ENCODE measurements at places on chromosomes 1 and 21.
A peak's percentile ranks its signal among the peaks of the same experiment; 100 is the strongest.

- DNase-seq, result no peak
Observed at GRCh38 chr1:102840741-102841140, 267.6 kb downstream of the COL11A1 start.

- no peak for DNase-seq
Observed at GRCh38 chr1:80846966-80847365, 953.8 kb upstream of the ADGRL2 start.

GRCh38 chr21:36499578-36500471, 19.9 kb upstream of the CLDN14 start:
- no peak for DNase-seq

DNA sequence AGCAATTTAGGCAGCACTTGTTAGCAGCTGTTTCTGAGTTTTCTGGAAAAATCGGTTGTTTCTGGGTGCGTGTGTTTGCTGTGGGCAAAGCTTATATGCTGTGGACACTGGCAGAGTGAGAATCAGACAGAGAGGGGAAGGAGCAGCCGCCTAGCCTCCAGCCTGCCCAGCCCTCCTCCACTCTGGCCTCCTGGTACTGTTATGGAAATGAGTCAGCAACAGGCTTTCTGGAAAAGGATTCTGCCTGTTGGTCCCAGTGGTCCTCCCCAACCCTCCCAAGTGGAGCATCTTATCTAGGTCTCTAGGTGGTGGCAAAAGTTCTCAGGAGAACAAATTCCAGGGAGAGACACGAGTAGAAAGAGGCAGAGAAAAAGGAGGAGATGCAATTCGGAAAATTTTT, 42.2 kb upstream of the GOLT1A start:
- DNase-seq, result no peak

DNA sequence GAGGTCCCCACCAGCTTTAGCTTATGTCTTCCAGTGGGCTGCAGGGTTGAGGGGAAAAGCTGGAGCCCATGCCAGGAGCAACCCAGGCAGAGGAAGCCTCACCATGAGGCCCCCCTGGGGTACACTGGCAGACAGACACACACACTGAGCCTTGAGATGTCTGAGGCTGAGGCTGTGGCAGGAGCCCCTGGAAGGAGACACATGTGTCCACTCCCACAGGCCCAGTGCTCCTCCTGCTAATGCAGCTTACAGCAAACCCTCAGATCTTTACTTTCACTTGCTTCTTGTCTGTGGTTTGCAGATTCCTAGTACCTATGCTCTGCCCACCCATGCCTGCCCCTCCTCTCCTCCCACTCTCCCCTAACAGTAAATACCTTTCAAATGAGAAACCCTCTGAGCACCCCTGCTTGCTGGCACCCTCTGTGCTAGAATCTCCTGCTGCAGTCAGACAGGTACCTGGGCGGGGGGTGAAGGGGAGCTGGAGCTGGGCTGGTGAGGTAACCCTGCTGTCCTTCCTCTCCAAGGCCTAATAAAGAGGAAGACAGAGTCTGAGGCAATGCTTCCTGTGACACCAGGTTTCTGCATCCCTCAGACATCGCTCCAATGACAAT, 63.4 kb upstream of the NEK2 start:
- peak; percentile 23 for DNase-seq

GRCh38 chr1:166627558-166627957, 211.7 kb upstream of the POGK start:
- no peak for DNase-seq

DNA sequence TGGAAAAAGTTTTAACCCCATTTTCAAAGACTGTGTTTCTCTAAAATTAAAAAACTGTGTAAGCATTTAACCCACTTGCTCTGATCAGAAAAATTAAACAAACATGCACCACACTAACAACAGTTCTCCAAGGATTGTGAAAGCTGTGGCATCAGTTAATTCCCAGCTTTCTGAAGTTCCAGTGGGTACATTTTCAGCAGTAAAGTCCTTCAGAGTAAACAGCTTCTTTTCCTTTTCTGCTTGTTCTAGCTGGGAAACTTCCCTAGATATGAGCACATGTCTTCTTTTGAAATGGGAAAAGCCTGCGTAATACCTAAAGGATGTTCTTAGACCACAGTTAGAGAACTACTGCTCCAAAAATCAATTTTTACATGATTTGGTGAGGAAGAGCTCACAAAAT, 11.1 kb downstream of the PRRX1 start:
- no peak for DNase-seq

GRCh38 chr1:59151387-59151761, 145.5 kb upstream of the FGGY start:
- DNase-seq, result no peak

- no peak for DNase-seq
Observed at GRCh38 chr1:57262472-57262871, 161.4 kb downstream of the DAB1 start.

- DNase-seq, result no peak
Observed at GRCh38 chr1:155938220-155938627, 3.2 kb upstream of the RXFP4 start.

GRCh38 chr1:173405834-173406233, 71.3 kb upstream of the PRDX6 start:
- no peak for DNase-seq

DNA sequence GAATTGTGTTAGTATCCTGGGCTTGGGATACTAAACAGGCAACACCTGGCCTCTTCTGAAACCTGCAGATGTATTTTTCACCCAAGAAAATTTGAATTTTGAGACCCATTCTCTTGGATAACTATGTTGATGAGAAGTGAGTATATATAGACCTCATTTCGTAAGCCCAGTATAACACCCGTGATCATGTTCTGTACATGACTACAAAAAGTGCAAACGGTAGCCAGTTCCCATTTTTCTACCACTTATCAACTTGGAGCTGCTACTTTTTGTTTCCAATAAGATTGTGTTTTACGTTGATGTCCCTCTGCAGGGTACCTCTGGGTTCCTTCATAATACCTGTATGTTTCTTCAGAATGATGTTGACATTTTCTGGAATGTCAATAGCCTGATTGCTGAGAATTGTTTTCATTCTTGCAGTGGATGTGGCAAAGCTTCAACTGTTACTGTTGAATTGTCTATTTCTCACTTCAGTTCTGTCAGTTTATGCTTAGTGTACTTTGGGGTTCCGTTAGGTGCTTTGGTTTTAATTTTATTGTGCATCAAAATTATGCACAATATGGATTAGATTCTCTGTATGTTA, 48.1 kb downstream of the ZFYVE9 start:
- DNase-seq, result no peak

DNA sequence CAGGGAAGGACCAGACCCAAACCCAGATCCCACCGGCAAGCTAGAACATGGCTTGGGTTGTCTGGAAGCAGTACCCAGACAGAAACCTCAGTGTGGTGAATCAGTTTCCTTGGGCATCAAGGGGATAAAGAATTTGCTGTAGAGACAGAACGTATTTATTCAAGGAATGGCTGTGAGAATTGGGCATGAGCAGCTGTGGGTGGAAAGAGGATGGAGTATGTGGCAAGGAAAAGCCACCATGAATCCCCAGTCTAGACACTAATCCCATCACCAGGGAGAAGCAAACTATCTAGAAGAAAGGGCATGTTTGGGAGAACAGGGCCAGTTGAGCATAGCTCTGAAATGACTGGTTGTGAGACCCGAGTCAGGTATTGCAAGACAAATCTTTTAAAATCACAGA, 109.2 kb downstream of the TOMM20 start:
- no peak for DNase-seq

GRCh38 chr1:90134175-90134955, 139.5 kb downstream of the ZNF326 start:
- no peak for DNase-seq

GRCh38 chr1:42146626-42147320, 6.4 kb upstream of the GUCA2B start:
- peak; percentile 72 for DNase-seq

DNA sequence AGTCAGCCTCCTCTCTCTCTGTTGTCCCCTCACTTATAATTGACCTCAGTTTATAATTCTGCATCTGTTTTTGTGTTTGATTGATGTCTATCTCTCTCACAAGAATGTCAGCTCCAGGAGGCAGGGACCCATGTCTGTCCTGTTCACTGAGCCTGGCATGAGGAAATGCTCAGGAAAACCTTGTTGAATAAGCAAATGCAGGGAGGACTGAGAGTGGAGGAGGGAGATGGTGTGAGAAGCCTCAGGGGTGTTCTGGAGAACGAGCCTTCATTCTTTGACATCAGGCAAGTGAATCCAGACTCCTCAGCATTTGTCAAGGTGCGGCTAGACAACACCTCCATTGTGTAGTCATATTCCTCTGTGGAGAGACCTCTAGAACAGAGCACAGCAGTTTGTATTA, 45.5 kb downstream of the MAN1C1 start:
- no peak for DNase-seq

DNA sequence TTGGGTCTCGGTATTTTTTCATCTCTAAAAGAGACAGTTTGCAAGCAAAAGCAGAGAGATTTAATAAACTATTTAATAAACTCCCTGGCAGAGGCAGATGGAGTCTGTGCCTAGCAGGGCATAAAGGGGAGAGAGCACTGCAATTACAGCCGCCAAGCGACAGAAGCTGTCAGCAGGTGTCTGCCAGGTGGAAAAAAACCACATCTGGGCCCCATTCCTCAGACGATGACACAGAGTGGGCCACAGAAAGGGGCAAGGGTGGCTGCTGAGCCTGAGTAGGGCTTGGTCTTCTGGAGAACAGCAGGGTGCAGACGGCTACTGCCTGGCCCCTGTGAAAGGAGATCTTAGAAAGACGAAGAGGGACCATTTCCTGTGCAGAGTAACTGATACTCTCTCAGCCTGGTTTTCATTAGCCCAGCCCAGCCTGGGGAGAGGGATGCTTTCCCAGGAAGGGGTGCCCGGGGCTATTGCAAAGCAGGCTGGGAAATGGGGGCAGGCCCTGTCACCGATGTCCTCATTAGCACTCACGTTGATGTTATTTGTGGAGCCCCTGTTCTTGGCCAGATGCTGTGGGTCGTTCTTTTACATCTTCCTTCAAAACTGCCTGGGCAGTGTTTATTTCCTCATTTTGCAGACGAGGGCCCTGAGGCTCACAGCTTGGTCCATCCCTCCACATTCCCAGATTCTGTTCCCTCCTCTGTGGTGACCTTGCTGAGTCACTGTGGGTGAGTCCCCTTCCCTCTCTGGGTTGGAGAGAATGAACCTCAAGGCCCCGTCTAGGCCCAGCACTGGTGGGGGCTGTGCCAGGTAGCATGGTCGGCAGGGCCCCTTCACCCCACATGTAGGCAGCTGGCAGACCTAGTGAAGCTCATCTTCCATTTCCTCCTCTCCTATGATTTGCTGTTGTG, 472.7 kb downstream of the PTPRU start:
- DNase-seq, result no peak

DNA sequence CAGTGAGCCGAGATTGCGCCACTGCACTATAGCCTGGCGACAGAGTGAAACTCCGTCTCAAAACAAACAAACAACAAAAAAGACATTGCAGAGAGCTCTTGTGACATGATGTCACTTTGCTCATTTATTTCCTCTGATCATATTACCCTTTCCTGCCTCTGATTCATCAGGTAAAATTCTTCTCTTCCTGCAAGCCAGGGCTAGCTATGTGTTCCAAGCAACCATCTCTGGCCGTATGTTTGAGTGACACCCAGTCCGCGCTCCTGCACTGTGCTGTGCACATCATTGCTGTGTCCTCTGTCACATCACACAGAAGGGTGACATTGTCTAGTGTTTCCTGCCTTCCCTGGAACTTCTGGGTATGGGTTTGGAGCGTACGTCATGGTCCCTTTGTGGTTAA, 251.3 kb downstream of the PCP4 start:
- no peak for DNase-seq

GRCh38 chr21:44815852-44816628, 1.8 kb downstream of the SUMO3 start:
- DNase-seq, result no peak

- DNase-seq, result no peak
Observed at GRCh38 chr21:26082549-26082948, 88.0 kb downstream of the APP start.

- peak; percentile 33 for DNase-seq
Observed at GRCh38 chr1:169892927-169893644, 610 bp downstream of the SCYL3 start.

DNA sequence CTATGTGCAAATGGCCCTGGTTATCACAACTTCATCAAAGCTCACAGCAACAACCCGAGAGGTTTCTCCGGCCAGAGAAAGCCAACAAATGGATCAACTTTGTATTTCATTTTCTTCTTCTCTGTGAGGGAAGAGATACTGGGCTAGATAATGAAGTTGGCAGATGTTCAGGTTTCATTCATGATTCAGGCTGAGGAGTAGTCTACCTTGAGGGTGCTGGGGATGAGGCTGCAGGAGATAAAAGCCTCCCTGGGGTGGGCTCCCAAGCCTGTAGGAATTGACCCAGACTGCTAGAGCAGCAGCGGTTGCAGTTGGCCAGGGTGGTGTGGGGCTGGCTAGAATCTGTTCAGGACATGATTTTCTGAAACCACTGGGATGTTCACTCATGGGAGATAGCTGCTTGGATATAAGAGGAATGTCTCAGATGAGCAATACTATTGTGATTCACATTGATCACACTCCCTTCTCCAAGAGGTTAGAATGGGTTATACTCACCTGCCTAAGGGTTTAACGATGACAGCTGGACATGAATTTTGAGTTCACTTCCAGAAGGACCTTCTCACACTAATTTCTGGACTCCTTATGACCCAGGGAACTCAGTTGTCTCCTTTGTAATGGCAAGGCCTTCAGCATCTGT, 64.0 kb downstream of the SYT6 start:
- no peak for DNase-seq

DNA sequence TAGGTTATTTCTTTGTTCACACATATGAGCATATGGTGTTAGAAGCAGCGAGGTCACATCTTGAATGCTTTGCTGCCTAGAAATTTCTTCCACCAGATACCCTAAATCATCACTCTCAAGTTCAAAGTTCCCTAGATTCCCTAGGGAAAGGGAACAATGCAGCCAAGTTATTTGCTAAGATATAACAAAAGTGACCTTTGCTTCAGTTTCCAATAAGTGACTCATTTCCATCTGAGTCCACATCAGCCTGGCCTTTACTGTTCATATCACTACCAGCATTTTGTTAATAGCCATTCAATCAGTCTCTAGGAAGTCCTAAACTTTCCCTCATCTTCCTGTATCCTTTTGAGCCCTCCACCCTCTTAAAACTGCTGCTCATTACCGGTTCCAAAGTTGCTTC, 1502.5 kb downstream of the KCNT2 start:
- no peak for DNase-seq

- no peak for DNase-seq
Observed at GRCh38 chr1:2595812-2596529, 9.4 kb downstream of the PRXL2B start.

DNA sequence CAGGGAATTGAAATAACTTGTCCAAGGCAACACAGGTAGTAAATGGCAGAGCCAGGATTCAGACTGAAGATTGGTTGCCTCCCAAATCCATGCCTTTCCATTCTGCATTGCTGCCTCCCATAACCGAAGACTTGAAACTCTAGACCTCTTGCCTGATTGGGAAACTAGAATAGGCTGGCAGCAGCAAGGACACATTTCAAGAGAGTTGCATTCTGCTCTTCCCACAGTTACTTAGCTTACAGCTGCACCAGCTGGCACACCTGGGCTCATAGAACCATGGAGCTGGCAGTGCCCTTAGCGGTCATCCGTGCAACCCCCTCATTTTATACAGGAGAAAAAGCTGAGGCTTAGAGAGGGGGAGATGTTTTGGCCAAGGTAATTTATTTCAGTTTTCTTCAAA, 8.0 kb downstream of the TRNAU1AP start:
- DNase-seq, result no peak

GRCh38 chr1:96362623-96363022, 359.0 kb upstream of the PTBP2 start:
- no peak for DNase-seq

- peak; percentile 77 for DNase-seq
Observed at GRCh38 chr1:27045973-27046558, 33.4 kb upstream of the TENT5B start.

- no peak for DNase-seq
Observed at GRCh38 chr21:36100971-36101641, 31.3 kb downstream of the CBR1 start.

- DNase-seq, result no peak
Observed at GRCh38 chr1:162974810-162975209, 94.4 kb upstream of the RGS4 start.
